Activated naive CD8-positive, alpha-beta T cell treated with anti-CD3 and anti-CD28 coated beads, Interleukin-2, amount 50 U/mL, for 16 hours (primary cell): ENCODE measurements at places on chromosomes 7 and 10.

DNA sequence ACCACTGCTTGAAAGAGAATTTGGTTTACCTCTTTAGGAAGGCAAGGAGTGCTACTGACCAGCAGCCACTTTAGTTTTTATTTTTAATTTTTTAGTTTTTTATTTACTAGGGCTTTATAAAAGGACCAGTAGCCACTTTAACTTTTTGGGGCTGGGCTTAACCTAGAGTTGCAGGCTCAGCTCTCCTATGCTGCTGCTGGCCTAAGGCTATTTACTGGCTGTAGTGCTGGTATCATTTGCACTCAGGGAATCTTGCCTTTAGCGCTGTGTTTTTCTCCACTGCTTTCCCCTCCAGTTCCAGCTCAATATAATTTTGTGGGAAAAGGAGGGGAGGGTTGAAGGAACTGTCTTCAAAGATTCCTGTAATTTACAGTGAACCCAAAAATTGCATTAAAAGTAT, 13.4 kb downstream of the HPS1 start:
- DNase-seq, result no peak

DNA sequence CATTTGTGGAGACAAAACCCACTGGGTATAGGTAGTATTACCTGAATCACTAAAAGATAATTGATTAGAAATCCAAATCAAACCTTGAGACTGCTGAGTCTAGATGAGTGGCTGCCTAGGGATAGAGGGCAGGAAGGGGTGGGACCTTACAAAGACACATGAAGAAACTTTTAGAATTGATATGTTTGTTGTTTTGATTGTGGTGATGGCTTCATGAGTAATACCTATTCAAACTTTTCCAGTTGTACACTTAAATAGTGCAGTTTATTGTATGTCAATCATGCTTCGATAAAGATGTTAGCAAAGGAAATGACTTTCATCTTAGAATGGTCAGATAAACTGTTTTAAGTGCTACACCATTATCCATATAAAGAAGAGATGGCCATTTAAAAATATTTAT, 188.7 kb upstream of the KAT6B start:
- no peak for DNase-seq

- no peak for DNase-seq
Observed at GRCh38 chr7:98214811-98215321, 3.6 kb downstream of the BHLHA15 start.

DNA sequence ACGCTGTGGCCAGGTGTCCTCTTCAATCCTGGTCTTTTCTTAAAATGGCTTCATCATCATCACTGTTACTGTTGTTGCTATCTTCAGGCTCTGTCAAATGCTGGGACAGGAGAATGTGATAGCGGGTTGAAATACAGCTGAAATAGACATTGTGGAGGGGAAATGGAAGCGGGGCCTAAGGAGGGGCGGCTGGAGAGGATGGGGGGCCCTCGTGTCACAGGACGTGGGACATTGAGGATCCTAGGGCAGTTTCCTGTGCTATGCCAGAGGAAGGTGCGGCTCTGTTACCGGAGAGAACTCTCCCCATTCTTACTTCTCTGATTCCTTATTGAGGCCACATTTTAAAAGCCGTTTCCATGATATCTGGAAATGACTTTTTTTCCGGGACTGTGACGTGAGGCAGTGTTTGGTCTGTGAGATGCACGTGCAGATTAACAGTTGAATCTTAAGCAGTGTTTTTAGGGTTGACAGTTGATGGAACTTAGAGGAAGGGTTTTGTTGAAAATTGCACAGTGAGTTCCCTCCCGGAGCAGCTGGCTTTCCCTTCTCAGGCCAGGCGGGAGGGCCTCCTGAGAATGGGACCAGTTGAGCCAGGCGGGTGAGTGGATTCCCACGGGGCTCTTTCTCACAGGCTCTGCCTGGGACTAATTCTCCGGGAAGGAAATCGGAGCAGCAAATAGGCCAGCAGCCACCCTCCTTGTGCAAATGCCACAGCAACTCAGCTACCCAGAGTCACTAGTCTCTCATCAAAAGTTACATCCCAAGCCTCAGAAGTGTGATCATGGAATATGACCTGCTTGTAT, 125.2 kb downstream of the TACC2 start:
- no peak for DNase-seq

- DNase-seq, result no peak
Observed at GRCh38 chr10:116815641-116816415, 33.5 kb upstream of the ENO4 start.
